Stimulated activated CD8-positive, alpha-beta memory T cell treated with anti-CD3 and anti-CD28 coated beads, Interleukin-2, amount 100 ng/mL, for 1 hour (primary cell): ENCODE measurements at places on chromosomes 2 and 18.

DNA sequence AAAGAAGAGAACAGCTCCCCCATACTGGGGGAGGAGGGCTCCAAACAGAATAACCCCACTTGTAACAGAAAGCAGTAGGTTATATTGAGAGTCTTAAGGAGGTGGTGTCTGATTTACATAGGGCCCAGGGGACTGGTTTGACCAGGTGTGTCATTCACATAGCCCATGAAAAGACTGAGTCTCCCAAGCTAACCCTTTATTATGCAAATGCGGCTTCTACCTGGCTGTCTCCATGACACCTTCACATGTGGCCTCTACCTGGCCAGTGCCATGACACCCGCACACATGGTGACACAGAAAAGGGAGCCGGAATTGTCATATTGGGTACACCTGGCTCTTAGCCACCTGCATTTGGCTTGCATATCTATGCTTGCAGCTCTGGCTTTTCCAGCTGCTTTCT, 1057.2 kb upstream of the PIK3C3 start:
- no peak for DNase-seq

- no peak for DNase-seq
Observed at GRCh38 chr2:231348704-231349373, 46.7 kb upstream of the B3GNT7 start.

DNA sequence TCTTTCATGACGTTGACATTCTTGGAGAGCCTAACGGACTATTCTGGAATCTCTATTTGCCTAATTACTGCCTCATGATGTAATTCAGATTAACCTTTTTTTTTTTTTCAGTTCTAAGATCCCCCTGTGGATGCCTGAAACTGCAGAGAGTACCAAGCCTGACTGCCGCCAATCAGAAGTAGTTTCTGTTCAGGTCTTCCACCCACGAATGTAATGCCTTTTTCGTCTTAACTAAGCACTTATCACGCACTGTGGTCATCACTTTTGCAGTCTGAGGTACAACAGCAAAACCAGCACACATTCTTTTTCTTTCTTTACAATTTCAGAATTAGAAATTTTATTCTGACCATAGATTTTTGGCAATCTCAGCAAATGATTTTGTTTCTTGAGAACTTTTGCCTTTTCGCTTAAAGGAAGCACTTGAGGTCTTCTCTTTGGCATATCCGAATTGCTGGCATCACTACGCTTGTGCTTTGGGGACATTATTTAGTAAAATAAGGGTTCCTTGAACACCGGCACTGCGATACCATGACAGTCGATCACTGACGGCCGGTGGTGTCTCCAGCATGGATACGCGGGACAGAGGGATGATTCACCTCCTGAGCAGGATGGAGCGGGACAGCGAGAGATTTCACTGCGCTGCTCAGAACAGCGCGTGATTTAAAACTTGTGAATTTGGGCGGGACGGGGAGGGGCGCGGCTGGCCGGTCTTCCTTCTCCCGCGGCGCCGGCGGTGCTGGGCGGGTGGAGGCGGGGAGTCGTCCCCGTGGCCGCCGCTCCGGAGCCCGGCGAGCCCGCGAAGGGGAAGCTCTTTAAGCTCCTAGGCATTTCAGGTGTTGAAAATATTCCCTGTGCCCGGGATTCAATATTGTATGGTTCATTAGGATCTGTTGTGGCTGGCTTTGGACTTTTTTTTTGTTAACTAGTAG, 32.0 kb upstream of the GPR55 start:
- DNase-seq, result no peak

DNA sequence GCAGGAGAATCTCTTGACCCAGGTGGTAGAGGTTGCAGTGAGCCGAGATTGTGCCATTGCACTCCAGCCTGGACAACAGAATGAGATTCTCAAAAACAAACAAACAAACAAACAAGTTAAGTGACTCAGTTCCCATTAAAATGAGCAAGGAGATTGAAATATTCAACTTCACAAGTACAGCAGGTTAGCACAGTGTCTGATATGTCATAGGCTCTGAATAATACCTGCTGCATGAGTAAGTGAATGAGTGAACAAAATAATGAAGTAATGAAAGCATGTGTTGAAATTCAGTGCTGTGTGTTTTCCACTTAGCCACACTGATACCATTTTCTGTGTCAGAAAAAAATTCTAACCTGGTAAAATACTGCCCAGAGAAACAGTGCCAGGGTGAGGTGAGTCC, 41.9 kb upstream of the SETBP1 start:
- no peak for DNase-seq

DNA sequence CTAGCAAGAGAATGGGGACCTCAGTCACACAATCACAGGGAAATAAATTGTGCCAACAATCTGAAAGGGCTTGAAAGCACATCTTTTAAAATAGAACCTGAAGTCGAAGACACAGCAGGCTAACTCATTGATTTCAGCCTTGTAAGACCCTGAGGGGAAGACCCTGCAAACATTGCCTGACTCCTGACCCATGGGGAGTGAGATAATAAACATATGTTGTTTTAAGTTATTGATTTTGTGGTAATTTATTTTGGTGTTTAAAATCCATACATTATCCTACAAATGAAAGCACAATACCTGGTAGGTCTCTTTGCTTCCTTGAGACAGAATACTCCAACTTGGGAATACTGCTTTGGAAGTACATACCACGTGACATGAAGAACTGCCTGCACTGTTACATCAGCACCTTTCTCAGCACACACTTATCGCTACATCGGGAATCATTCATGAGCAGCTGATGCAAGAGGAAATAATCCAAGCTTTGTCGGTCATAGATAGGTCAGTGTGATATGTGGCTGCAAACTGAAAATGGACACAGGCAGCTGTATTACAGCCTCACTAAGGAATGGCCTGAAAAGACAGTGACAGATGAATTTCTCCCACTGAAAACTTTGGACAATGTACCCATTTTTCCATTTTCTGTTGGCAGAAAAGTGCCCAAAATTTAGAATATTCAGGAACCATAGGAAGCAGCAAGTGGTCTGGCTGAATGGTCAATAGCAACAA, 494.5 kb upstream of the MAP2 start:
- DNase-seq, result no peak

DNA sequence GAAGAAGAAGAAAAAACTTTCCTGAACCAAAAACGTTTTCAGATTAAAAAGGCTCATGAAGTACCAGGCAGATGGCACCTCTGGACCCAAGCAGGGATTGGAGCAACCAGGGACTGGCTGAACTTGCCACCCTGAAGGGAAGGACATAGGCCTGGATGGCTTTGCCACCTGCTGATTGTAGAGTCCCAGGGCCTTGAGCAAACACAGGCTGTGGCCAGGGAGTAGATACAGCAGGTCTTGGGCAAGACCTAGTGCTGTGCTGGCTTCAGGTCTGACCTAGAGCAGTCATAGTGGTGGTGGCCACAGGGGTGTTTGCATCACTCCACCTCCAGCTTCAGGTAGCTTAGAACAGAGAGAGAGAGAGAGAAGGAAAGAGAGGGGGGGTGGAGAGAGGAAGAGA, 231.5 kb upstream of the FBXO11 start:
- DNase-seq, result no peak

GRCh38 chr2:72719416-72719815, 106.4 kb downstream of the EXOC6B start:
- DNase-seq, result no peak
